ENCODE measurements at places on chromosomes 2 and 18.

- DNase-seq: no peak
These were observed 571.2 kb upstream of the ACVR2A start for GRCh38 chr2:147273628-147274027.

DNA sequence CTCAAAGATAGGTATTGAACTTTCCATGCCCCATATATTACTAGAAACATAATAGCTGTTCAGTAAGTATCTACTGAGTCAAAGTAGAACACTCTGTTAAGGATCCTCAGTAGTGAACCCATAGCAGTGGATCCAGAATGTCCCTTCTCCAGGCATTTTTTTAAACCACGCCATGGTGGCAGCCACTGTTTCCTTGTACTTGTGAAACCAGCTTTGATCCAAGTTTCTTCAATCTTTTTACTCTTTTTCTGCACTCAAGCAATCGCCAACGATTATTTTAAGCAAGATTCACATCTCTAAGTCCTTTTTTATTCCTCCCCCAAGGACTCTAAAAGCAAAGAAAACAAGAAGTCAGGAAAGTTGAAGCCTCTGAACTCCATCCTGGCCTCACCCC is 291.2 kb upstream of the SLC14A2 start:
- no peak for DNase-seq

GRCh38 chr2:74010087-74010541 is 25.4 kb downstream of the TET3 start:
- DNase-seq: no peak

DNA sequence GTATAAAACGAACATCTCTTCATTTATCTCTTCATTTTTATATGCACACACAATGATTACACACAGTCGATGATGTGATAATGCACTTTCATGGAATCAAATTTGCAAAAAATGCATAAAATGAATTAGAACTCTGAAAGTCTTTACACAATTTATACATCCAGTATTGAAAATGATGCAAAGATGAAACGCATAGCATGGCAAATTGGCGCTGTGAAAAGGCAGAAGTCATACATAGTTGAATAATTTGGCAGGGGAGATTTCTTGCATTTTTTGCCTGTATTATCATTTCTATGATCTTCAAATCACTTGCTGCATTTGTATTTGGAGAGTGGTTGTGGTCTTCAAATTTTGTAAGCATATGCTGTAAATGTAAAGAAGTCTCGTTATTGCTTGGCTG is 150.7 kb upstream of the LGALSL start:
- DNase-seq: no peak

DNA sequence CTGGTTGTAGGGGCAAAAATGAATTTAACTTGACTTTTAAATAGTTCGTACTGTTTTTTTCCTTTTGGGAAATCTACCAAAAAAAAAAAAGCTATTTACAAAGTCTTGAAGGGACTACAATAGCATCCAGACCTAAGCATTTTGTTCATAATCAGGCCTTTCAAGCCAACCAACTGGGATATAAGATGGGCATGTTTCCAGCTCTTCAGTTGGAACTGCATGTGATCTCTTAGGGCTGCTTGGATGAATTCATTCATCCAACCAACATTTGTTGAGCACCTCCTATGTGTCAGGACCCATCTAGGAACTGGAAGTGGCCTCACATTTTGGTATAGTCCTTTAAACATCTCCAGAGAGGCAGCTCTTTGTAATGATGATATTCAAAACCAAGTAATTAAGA is 98.6 kb downstream of the AAK1 start:
- no peak for DNase-seq
